Right renal cortex interstitium (tissue), 3 donors: ENCODE measurements at places on chromosomes 4 and X. TPM values are rescaled to one million over a fixed set of nuclear protein-coding genes. Genes with fewer than 3 reads are reported as not detected.

The NLGN4X gene
- polyA plus RNA-seq: 13.7 TPM

The DNAAF6 gene
- 0.10 TPM for polyA plus RNA-seq

The PNMA6F gene
- polyA plus RNA-seq: 0.04 TPM

The USP26 gene
- polyA plus RNA-seq: not detected

The SPARCL1 gene
- polyA plus RNA-seq: 25.5 TPM

The ALAS2 gene
- polyA plus RNA-seq: 23.3 TPM

The MAGEC2 gene
- polyA plus RNA-seq: not detected

The SSX4B gene
- not detected for polyA plus RNA-seq

The CT47A7 gene
- not detected for polyA plus RNA-seq

The DUX4 gene
- not detected for polyA plus RNA-seq

The RAB40A gene
- polyA plus RNA-seq: 3.0 TPM

The TRIML2 gene
- polyA plus RNA-seq: not detected

The ABLIM2 gene
- 7.2 TPM for polyA plus RNA-seq

The FAT4 gene
- 33.9 TPM for polyA plus RNA-seq

The TMEM31 gene
- polyA plus RNA-seq: 1.5 TPM

The IRF2 gene
- 35.6 TPM for polyA plus RNA-seq
